ENCODE measurements at places on chromosomes 2 and 18.
A peak's percentile ranks its signal among the peaks of the same experiment; 100 is the strongest.

- DNase-seq: no peak
Measured at GRCh38 chr2:201919308-201919634, 112.9 kb downstream of the CDK15 start.

- no peak for DNase-seq
Measured at GRCh38 chr18:31267823-31268481, 50.0 kb upstream of the DSG1 start.

GRCh38 chr2:240162939-240163714 lies 22.7 kb upstream of the OTOS start:
- DNase-seq: no peak

- no peak for DNase-seq
Measured at GRCh38 chr2:27871802-27872201, 18.4 kb downstream of the RBKS start.

GRCh38 chr2:168858146-168858545 lies 32.1 kb downstream of the SPC25 start:
- DNase-seq: no peak

DNA sequence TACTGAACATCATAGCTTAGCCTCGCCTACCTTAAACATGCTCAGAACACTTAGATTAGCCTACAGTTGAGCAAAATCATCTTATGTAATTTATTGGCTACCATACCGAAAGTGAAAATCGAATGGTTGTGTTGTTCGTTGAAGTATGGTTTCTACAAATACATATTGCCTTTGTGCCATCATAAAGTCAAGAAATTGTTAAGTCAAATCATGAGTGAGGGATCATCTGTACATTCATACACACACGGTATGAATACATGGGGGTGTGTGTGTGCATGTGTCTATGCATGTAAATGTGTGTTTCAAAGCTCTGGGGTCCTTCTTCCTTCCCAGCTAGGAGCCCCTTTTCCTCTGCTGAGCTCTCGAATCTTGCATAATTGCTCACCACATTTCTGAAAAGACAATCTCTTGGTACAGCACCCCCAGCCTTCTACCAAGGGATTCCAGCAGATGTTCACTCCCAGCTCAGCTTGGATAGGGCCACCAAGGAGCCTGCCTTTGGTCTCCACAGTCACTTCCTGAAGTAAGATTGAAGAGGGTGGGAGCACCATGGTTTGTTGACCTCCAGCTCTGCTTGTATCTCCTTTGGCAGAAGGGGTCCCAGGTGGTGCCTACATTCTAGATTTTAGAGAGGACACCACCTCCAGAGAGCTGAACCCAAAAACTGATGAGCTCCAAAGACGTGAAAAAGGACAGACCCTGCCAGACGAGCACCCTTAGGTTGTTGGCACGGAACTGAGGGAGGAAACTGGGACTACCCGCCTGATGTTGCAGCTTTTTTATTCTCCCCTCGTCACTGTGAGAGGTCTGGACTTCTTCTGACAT lies 33.2 kb upstream of the CYP1B1 start:
- DNase-seq: no peak

DNA sequence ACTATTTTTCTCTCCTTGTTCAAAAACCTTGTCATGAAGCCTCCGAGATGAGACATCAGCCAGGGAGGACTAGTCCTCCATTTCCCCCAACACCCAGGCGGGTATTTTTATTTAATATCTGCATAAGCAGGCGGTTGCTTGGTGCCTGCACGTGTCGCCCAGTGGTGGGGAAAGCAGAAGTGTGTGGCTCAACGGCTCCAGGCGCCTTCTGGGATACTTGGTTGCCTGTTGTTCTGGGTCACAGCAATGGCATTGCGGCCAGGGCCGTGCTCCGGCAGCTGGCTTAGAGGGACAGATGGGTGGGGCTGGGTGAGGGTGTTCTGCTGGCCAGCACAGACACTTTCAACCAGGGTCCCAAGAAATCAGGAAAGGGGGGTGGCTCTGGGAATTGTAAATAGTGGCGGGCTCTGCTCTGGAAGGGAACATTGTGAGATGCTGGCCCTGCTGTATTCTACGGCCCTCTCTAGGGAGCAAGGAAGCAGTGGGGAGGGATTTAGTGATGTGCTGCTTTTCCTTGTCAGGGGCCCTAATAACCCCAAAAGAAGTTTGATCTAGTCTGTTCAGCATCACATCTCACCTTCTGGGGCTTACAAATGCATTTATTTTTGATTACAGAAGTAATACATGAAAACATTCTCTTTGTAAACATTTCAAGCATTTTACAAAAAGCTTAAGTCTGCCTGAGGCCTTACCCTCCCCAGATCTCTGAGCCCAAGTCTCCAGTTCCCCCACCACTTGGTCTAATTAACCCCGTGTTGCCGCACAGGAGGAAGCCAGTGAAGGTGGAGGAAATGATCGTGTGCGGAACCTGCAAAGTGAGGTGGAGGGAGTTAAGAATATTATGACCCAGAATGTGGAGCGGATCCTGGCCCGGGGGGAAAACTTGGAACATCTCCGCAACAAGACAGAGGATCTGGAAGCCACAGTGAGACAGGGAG lies 1.1 kb downstream of the VAMP8 start:
- DNase-seq: no peak

GRCh38 chr2:230671117-230671516 lies 41.5 kb upstream of the CAB39 start:
- no peak for DNase-seq

DNA sequence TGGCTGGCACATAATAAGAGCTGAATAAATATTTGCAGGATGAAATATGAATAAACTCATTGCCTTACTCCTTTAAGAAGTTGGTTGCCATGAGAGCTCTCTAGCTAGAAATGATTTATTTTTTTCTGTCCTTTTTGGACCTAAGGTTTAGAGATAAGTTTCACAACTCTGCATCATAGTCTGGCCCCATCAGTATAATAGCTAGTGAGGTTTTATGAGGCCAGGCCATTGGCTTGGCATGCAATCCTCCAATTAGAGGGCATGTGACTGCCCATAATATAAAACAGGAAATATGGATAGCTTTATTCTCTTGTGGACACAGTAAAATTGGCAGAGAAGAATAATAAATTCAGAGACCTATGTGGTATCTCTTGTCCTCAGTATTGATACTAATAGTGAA lies 26.2 kb upstream of the INSIG2 start:
- no peak for DNase-seq

GRCh38 chr2:167702227-167702626 lies 545.2 kb downstream of the STK39 start:
- DNase-seq: no peak

DNA sequence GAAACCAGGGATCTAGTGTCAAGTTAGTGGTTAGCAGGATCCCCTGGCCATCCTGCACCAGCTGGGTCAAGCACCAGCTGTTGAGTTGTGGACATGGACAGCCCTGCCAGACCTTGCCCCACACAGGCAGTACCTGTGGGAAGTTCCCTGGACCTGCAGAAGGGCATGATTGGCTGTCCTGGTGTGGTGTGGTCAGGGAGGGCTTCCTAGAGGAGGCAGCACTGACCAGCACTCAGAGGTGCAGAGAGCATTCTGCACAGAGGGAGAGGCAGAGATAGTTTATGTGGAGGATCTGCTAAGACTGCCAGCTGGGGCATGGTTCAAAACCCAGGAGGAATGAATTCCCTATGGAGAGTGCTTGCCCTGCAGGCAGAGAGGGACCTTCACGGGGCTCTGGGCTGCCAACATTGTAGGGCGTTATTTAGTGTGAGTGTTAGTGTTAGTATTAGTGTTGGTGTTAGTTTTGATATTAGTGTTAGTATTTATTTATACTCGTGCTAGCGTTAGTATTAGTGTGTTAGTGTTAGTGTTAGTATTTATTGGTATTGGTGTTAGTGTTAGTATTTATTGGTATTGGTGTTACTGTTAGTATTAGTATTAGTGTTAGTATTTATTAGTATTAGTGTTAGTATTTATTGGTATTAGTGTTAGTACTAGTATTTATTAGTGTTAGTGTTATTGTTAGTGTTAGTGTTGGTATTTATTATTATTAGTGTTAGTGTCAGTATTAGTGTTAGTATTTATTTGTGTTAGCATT lies 31.9 kb downstream of the TWIST2 start:
- DNase-seq: no peak

DNA sequence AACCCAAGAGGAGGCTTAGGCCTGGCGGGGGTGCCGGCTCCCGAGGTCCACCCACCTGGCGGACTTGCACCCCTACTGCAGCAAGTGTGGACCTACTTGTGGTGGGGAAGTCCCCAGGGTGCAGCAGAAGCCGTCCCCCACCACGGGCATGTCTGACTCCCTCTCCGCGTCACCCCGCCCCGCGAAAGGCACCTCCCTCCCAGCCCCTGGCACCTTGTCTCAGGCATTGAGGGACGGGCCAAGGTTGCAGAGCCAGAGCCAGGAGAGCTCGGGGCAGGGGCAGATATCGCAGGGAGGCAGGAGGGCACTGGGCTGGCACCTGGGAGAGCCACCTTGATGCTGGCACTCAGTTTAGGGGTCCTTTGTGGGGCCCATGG lies 19.0 kb downstream of the CROCC2 start:
- DNase-seq: no peak

DNA sequence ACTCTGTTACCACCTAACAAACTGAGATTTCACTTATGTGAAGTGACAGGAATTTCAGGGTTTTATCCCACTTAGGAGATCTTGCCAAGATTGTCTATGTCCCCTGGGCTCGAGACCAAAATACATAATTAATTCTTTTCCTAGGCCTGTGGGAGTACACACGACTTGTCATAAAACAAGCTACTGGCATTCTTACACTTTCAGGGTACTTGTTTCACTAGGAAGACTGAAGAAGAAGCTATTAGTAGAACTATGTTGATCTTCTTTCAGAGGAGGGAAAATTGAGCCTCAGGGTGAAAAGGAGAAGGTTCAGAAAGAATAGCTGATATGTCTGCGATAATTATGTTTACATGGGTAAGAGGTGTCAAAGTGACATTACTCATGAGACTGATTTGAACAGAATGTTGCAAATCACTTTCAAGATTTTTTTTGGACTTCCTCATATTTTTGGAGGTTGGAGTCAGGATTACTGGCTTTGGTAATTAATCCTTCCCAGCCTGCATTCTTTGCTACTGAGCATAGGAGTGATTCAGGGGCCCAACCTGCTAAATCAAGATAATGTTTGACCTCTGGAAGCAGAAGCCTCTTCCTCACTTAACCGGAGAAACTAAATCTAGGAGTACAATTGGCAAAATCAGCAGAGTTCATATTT lies 240.0 kb upstream of the NT5C1B start:
- no peak for DNase-seq

GRCh38 chr2:218852911-218853667 lies 6.5 kb upstream of the WNT6 start:
- DNase-seq: peak; percentile 32

DNA sequence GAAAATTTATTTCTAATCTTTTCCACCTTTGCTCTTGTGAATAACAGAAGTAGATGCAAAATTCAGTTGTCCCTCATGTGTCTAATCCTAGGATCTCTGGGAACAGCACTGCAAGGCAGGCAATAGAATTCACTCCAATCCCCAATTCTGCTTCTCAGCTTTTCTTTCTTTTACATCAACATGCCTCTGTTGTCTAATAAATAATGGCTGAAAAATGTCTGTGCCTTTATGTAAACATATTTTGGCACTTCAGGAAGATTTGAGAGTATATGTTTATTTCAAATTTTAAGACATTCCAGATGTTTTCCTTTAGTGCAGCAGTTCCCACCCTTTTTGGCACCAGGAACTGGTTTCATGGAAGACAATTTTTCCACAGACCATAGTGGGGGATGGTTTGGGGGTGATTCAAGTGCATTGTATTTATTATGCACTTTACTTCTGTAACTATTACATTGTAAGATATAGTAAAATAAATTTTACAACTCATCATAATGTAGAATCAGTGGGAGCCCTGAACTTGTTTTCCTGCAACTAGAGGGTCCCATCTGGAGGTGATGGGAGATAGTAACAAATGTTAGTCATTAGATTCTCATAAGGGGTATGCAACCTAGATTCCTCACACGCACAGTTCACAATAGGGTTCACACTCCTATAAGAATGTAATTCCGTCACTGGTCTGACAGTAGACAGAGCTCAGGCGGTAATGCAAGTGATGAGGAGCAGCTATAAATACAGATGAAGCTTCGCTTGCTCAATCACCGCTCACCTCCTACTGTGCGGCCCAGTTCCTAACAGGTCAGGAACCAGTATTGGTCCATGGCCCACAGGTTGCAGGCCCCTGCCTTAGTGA lies 590.3 kb upstream of the CNTNAP5 start:
- no peak for DNase-seq

DNA sequence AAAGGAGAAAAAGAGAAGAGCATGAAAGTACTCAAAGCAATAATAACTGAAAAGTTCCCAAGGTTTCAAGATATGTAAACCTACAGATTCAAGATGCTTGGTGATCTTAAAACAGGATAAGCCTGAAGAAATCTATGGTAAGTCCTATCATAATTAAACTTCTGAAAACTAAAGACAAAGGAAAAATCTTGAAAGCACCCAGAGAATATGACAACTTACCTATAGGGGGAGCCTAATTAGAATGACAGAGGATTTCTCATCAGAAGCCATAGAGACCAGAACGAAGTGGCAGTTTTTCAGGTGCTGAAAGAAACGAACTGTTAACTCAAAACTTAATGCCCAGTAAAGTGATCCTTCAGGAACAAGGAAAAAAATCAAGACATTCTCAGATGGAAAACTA lies 59.7 kb downstream of the XDH start:
- DNase-seq: no peak

DNA sequence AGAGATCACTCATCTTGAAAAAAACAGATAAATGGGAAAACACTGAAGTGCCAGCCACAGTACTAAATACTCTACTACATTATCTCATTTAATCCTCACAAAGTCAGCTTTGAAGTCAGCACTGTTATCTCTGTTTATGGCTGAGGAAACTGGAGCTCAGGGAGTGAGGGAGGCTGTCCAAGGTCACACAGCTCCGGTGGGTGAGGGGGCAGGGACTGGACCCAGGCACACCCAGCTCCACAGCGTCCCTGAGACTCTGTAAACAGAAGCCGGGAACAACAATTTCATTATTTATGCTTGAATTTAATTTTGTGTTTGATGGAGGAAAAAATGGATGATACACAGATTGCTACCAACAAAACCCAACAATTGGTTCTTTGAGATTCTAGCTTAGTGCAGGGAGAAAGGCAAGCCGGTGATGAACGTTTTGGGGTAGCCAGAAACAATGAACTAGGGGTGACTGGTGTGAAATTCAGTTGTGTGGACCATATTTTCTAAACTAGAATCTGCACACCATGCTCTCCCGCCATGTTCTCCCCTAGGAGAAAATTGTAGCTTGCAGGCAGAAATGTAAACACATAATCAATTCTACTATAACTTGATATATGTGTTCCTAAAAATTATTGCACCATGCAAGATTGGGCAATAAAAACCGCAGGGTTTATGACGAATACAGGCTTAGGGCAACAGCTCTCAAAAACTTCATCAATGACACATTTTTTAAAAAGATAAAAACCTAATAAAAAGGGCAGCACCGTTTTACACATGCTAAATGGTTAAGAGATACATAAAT lies at the start of gene GREB1:
Gene GREB1, plus strand, starts transcription at position 768 of the 793 bp plus-strand sequence. CDS start 22,570 bp downstream, outside the sequence.
- DNase-seq: no peak

GRCh38 chr2:51722311-51722710 lies 690.4 kb upstream of the NRXN1 start:
- DNase-seq: no peak

DNA sequence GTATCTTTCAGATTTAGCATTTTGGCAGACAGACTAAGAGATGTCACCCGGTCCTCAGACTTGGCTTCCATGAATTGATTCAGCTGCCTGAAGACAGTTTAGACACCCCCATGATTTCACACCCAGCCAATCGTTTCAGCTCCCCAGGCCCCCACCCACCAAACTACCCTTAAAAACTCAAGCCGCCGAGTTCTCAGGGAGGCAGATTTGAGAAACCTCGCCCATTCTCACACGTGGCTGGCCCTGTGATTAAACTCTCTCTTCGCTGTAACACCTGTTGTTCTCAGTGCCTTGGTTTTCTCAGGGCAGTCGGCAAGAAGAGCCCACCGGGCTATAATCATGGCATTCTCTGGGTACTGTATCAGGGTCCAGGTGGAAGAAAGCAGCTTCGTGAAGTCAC lies 35.2 kb downstream of the UXS1 start:
- DNase-seq: no peak
